Nephron progenitor cell (in vitro differentiated cells): ENCODE measurements at places on chromosomes 2 and 18.

DNA sequence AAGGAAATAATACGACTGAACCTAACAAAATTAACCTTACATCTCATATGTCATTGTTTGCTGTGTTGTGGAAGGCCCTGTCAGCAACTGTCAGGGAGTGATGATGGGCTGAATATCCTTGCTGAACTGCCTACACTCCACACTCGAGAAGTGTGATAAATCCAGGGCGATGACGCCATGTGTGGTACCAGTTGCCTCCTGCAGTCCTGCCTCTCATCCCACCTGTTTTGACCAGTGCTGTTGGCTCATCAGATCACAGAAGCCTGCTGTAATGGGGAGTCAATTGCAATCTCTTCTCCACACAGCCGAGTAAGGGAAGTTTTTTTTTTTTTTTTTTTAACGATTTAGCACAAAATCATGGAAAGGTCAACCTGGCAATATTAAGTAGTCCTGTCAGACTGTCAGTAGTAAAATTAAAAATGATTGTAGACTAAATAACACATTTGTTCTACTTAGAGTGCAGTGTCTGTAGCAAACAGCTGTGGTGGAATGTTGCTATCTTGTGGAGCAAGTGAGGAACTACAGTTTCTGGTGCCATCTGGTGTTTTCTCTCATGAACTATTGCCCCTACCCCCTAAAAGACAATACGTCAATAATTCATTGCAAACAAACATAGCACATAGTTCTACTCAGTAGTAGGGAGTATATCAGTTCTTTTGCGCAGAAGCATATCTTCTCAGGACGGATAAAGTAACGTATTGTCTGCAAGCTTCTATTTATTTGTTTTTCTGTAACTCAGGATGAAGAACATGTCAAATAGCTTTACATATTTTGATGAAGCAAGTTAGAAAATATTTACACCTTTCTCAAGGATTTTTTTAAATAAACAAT lies 347.6 kb downstream of the CTNNA2 start:
- no peak for DNase-seq

DNA sequence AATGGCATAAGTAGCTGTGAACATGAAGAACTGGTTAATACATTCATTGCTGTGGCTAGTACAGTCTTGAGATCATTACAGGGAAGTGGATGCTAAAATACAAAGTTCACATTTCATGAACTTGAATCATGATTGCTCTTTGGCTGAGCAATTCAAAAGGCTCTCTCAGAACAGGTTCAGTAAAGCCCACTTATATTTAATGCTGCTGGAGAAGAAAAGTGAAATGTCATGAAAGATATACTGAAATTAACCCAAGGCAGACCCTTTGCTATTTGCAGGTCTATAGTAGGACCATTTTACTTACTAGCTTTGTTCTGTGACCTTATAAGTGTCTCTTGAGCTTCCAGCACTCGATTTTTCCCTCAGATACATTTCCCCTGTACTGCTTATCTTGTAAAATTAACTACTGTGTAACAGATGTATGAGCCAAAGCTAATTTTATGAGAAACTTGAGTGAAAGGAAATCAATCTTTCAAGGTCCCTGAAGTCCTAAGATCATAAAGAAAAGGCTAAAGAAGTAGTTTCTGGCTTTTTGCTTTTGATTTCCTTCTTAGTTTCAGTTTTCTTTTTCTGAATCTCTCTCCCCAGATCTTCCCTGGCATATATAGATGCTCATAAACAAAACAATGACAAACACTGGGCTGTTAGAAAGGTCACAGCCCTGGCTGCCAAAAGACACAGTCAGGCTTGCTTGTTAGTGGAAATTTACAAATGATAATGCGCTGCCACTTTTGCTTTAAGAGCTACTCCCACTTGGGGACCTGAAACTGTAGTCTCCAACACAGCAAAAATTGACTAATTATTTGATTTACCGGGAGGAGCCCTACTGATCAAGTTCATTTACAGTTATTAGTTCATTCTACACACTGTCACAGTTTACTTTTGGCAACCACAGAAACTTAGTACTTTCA lies 132.7 kb upstream of the XPO1 start:
- no peak for DNase-seq

DNA sequence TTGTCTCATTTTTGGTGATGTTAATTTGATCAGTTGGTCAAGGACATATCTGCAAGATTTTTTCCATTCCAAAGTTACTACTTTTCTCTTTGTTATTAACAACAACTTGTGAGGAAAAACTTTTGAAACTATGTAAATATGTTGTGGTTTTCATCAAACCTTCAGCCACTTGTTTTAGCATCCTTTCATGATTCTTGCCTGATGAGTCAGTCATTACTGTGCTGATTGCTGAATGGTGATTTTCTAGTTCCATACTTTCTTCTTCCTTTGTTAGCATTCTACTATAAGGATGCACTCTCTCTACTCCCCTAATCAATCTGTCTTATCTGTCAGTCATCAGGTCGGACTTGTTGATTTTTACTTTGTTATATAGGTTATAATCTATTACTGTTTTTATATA lies 10.9 kb downstream of the TMEM87B start:
- DNase-seq: no peak

DNA sequence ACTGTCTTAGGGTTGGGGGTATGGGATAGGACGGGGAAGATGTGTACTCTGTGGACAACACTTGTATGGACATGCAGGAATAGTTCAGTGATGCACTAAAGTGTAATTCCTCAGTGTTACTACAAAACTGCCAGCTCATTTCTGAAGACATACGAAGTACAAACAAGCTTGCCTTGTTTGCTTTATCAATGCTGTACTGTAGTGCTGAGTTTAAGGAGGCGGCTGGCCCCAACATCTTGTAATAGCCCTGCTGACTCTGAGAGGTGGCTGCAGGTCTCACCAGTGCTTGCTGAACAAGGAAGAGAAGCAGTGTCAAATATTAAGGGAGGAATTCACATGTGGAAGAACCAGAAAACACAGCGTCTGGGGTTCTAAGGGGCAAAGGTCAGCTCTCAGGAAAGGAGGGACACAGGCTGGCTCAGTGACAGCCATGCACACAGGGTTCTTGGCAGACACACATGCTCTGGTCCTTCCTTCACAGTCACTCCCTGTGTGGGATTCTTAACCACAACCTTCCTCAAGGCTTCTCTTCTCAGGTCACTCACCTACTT lies 39.8 kb upstream of the EVA1A start:
- DNase-seq: no peak

DNA sequence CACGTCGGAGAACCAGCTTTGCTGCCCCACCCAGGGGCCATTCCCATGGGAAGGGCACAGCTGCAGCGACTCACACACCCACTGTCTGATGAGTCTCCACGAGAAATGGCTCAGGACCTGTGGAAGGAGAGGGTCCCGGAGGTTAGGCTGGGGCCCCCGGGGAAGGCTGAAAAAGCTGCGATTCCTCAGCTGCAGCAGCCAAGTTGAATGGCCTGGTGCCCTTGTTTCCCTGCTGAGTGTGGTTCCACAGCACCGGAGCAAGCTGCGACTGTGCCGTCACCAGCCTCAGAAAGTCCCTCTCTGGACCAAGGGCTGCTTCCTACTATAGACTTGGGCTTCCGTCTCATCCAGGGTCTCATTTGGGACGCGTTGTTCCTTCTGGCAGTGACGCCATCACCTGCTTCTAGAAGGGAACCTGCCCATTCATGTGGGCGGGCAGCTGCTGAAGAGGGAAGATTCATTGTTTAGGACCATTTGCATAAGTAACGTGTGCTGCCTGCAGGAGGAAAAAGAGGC lies 180.2 kb downstream of the INHBB start:
- no peak for DNase-seq

- no peak for DNase-seq
These were observed 59.2 kb downstream of the IL1R2 start for GRCh38 chr2:102050854-102051391.

GRCh38 chr18:35775887-35776286 lies 194.3 kb downstream of the GALNT1 start:
- DNase-seq: peak; percentile 22

- DNase-seq: no peak
These were observed 96.3 kb downstream of the BCL2L11 start for GRCh38 chr2:111216811-111217652.

DNA sequence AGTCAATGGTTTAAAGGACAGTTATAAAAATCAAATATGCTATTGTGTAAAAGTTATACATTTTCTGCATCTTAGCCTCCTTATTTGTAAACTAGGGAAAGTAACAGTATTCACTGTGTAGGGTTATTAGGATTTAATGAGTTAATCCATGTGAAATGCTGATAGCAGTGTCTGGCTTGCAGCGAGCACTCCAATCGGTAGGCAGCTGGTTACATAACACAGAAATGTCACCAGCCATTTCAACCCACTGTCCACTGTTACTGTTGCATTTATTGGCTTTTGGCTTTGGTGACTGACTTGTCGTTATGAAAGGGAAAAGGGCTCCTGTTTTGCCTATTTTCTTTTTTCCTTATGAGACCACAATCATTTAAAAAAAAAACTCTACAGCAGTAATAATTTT lies 38.9 kb downstream of the ID2 start:
- no peak for DNase-seq

- peak; percentile 78 for DNase-seq
These were observed 112.0 kb upstream of the CTDP1 start for GRCh38 chr18:79567481-79568147.

DNA sequence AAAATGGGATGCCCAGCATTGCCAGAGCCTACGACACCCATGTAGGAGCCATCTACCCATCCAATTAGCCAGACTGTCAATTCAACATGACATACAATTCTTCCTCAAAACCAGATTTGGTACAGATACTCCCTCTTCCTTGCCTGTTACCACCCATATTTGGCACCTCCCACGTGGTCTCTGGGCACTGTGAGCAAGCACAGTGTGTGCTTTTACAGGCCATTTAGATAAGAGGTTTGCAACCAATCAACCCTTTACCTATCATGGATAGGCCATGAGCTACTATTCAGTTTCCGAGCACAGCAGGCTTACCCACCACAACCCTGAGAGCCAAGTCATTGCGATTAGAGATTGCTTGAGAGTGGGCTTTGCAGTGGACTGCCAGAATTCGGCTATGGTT lies 40.9 kb downstream of the ARID5A start:
- DNase-seq: no peak

- DNase-seq: peak; percentile 46
These were observed 466.5 kb downstream of the METTL4 start for GRCh38 chr18:2104620-2105462.
